ENCODE measurements at places on chromosomes 2 and 18. TPM values are rescaled to one million over a fixed set of nuclear protein-coding genes. Genes with fewer than 3 reads are reported as not detected.
A peak's percentile ranks its signal among the peaks of the same experiment; 100 is the strongest.

Gene ACMSD
- 0.46 TPM for polyA plus RNA-seq

Gene SLC23A3
- 0.11 TPM for polyA plus RNA-seq

Gene MOGAT1
- 0.34 TPM for polyA plus RNA-seq

Gene SCN1A
- polyA plus RNA-seq = not detected

Gene PROM2
- polyA plus RNA-seq = 1.4 TPM

- no peaks in the 10 kb centered on the region for H3K27me3 ChIP-seq
- no peak overlapping the region for H3K4me3 ChIP-seq
- H3K27ac ChIP-seq = no peak overlapping the region
- H3K4me1 ChIP-seq = no peaks in the 10 kb centered on the region
- no peaks in the 10 kb centered on the region for H3K36me3 ChIP-seq
Observed at GRCh38 chr18:67151366-67151765, 365.2 kb downstream of the DSEL start.

- no peaks in the 10 kb centered on the region for H3K36me3 ChIP-seq
- no peak overlapping the region for H3K27ac ChIP-seq
- no peaks in the 10 kb centered on the region for H3K27me3 ChIP-seq
- no peak for DNase-seq
Observed at GRCh38 chr2:68119504-68119903, 38.2 kb upstream of the PNO1 start.

DNA sequence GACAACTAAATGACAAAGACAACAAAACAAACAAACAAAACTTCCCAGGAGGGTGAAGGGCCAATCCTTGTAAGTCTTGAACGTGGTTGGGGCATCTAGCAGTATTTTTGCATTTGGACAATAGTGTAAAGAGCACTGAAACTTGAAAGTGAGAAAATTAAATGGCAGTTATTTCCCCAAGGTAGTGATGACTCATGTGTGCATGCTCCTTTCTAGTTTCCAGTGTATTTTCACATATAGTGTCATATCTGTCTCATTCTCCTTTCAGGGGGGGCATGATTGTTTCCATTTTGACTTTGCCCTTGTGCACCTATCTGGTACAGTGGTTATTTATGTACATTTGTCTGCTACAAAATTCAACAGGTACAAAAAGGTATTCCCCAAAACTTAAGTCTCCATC is 39.5 kb downstream of the CERS6 start:
- no peak overlapping the region for H3K4me3 ChIP-seq
- no peak overlapping the region for H3K27ac ChIP-seq
- no peaks in the 10 kb centered on the region for H3K36me3 ChIP-seq
- no peak for DNase-seq

GRCh38 chr2:44430342-44430741 is 68.6 kb downstream of the CAMKMT start:
- no peak overlapping the region for H3K27ac ChIP-seq
- no peak for DNase-seq
- no peak overlapping the region for H3K4me3 ChIP-seq
- no peaks in the 10 kb centered on the region for H3K27me3 ChIP-seq
- H3K4me1 ChIP-seq = no peaks in the 10 kb centered on the region

GRCh38 chr2:233798335-233799086 is 20.4 kb downstream of the MROH2A start:
- H3K27ac ChIP-seq = no peak overlapping the region
- H3K27me3 ChIP-seq = no peaks in the 10 kb centered on the region
- no peak for DNase-seq
- no peaks in the 10 kb centered on the region for H3K4me1 ChIP-seq

DNA sequence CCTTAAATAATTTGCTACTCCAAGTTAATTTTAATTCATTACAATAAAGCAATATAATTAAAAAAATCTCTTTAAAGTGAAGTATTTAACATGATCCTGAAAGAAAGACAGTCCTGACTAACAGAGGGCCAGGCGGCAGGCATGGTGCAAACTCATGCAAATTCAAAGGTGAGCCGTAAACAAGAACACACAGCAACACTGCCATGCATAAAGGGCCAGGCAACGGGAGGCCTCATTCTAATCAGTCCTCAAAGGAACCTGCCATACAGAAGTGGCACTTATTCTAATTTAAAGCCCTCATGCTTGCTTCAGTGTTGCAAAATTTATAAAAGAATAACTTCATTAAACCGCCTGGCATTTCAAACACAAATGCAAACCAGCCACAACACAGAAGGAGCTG is 277.0 kb downstream of the ZNF521 start:
- H3K27ac ChIP-seq = peak overlapping the region; percentile 2
- H3K27me3 ChIP-seq = no peaks in the 10 kb centered on the region
- peaks cover 44% of the 10 kb centered on the region for H3K4me1 ChIP-seq
- DNase-seq = no peak
- no peaks in the 10 kb centered on the region for H3K36me3 ChIP-seq
